Breast epithelium (tissue), 4 donors: ENCODE measurements at places on chromosomes 2 and 18. TPM values are rescaled to one million over a fixed set of nuclear protein-coding genes. Genes with fewer than 3 reads are reported as not detected.

FHL2 gene
- 98.2 TPM for total RNA-seq

DNA sequence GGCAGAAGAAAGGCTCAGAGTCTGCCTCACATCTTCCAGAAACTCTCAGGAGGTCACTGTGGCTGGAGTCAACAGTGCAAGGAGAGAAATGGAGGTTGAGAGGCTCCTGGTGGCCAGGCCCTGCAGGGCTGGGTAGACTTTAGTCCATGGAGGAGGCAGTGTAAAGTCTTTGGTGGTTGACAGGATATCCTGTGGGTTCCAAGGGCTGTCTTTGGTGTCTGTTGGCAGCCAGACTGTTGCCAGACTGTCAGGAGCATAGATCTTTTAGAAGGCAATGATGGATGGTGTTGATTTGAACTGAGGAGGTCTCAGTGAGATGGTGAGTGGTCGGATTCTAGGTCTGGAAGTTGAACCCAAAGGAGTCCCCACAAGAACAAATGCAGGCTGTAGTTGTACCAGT, 45.0 kb upstream of the SKOR2 start:
- no peak overlapping the region for H3K27ac ChIP-seq
- no peak overlapping the region for H3K4me3 ChIP-seq
- DNase-seq = no peak

GRCh38 chr2:201157694-201158093, 25.2 kb upstream of the CASP10 start:
- H3K27ac ChIP-seq = peak overlapping the region; percentile 60
- H3K4me1 ChIP-seq = no peaks in the 10 kb centered on the region

DNA sequence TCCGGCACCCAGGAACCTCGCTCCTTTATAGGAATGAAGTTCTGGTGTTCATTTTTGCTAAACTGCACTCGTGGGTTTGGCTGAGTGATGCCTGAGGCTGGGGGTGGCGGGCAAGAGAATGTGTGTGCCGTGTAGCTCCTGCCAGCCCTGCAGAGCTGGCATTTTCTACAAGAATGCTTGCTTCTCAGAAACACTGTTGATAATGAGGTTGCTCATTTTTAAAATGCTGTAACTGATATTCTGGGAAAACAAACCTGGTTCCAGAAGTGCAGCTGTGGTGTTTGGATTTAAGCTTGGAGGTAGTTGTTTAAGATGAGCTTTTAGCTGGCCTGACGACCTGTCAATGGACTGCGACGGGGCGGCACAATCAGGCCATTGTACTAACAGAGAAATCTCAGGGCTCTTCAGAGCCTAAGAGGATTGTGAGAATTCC, 511.9 kb upstream of the TNP1 start:
- peak overlapping the region; percentile 80 for H3K27ac ChIP-seq
- DNase-seq = no peak
- no peaks in the 10 kb centered on the region for H3K4me1 ChIP-seq
- H3K4me3 ChIP-seq = no peak overlapping the region
- H3K36me3 ChIP-seq = no peaks in the 10 kb centered on the region

GRCh38 chr2:236738030-236738429, 168.4 kb downstream of the ACKR3 start:
- no peaks in the 10 kb centered on the region for H3K4me1 ChIP-seq
- H3K27me3 ChIP-seq = no peaks in the 10 kb centered on the region
- DNase-seq = no peak
- H3K36me3 ChIP-seq = no peaks in the 10 kb centered on the region
